ENCODE measurements at places on chromosomes 11 and 22.

DNA sequence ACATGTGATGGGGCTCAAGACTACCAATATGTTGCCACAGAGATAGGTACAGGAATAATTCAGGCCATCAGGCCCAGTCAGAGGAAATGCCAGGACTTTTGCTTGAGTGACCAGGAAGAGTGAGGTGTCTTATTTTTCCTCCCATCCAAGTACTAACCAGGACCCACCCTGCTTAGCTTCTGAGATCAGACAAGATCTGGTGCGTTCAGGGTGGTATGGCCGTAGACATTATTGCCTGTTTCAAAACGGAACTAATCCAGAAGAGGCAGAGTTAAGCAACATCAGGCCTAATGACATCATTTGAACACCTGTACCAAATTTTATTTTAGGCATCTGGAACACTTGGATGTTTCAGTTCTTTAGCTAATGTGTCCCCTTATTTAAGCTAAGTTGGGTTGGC is 205.5 kb upstream of the POU2AF2 start:
- DNase-seq, result no peak

GRCh38 chr11:35274909-35275785 is 136.2 kb downstream of the CD44 start:
- no peak for DNase-seq

GRCh38 chr22:40421941-40422340 is 51.5 kb downstream of the SGSM3 start:
- no peak for DNase-seq

DNA sequence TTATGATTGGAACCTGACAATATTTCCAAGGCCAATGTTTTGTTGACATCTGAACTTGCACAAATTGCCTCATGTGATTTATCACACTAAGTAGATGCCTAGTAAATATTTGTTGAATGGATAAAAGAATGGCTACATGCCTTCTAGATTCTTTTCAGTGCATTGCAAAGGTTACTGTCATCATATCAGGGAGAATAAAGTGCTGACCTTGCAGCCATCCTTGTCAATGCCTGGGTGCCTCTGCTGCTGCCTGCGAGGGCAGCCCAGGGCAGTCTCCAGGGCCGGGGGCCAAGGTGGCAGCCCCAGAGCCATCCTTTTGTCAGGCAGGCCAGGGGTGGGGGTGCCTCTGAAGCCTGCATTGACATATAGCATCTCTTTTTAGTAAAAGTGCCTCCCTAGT is 325.6 kb upstream of the MTNR1B start:
- DNase-seq, result no peak

GRCh38 chr22:44728761-44729324 is 23.5 kb upstream of the ARHGAP8 start:
- no peak for DNase-seq

GRCh38 chr22:41280065-41280464 is 5.9 kb downstream of the RANGAP1 start:
- DNase-seq, result no peak

GRCh38 chr11:45811571-45812290 is 6.8 kb downstream of the SLC35C1 start:
- no peak for DNase-seq

- no peak for DNase-seq
Measured at GRCh38 chr11:19577391-19577975, 135.2 kb upstream of the NAV2 start.

DNA sequence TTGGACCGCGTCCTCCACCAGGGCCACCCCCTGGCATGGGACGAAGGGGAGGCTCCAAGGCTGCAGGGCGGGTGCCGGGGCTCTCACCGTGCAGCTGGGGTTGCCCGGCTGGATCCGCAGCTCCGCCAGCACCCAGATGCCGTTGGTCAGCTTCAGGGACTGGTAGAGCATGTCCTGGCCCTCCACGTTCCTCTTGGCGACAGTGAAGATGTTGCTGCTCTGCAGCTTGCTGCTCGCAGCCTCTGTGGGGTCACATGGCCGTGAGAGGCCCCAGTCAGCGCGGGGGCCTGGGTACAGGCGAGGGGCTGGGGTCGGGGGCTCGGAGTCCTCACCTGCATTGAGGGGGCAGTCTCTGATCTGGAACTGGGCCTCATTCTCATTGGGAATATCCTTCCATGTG is 14.8 kb upstream of the RASL10A start:
- no peak for DNase-seq

GRCh38 chr11:95522874-95523273 is 266.7 kb downstream of the FAM76B start:
- no peak for DNase-seq

GRCh38 chr11:82458761-82459160 is 274.9 kb downstream of the FAM181B start:
- DNase-seq, result no peak

GRCh38 chr22:22953791-22954190 is 66.2 kb downstream of the IGLL5 start:
- DNase-seq, result no peak
